ENCODE measurements at places on chromosomes 6 and 20.
A peak's percentile ranks its signal among the peaks of the same experiment; 100 is the strongest.

GRCh38 chr20:32537657-32538525 is 47.2 kb downstream of the NOL4L start:
- DNase-seq, result no peak

GRCh38 chr6:87341158-87341557 is 3.5 kb upstream of the C6orf163 start:
- no peak for DNase-seq

- peak; percentile 36 for DNase-seq
These were observed 13.5 kb upstream of the DACT2 start for GRCh38 chr6:168333039-168333438.

GRCh38 chr20:63095718-63096654 is 89.2 kb upstream of the BHLHE23 start:
- DNase-seq, result no peak

DNA sequence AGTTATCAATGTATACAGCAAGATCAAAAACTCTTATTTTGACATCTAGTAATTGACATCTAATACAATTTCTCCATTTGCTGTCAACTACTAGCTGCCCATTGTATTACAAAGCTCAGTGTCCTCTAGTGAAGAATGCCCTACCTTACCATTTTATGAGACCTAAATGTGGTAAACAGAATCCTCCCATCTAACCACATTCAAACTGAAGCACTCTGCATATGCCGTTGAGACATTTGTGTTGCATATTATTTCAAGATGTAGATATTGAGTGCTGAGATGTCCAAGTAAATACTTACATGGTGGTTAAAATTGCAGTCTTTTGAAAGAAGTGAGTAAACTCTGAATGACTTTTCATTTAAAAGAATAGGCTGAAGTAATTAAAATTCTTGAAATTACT is 597 bp upstream of the GLYATL3 start:
- DNase-seq, result no peak

DNA sequence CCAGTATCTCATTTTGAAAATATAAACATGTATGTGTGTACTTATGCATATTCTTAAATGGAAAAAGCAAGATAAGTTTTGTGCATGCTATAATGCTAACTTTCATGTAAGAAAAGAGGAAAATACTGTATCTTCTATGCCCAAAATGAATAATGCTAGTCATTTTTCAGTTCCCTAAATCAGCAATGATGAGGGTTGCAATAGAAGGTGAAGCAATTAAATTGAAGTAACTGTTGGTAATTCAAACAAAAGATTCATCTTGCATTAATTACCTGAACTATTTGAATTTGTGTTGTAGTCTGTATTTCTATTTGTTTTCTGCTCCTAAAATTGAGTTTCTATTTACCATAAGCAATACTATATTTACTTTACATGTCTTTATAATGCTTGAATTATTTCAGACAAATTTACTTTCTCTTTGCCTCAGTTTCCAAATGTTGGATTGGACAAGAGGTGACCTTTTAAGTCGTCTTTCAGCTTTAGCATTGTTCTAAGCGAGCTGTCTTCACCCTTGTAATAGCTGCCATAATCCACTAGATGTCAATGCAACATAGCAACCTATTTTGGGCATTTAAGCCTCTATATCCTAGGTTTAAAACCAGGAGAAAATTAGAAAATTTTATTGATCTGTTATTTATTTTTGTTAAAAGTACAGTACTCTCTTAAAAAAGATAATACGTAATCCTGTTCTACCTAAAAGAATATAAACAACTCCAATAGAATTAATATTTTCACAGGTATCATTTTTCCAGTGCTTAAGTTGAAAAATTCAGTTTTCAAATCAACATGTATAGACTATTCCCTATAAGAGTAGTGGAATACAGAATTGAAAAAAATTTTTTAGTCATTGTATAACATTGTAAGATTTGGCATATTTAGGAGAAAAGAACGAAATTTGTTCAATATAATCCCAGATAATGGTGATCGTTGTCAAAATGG is 52.3 kb upstream of the IFNGR1 start:
- peak; percentile 66 for DNase-seq

DNA sequence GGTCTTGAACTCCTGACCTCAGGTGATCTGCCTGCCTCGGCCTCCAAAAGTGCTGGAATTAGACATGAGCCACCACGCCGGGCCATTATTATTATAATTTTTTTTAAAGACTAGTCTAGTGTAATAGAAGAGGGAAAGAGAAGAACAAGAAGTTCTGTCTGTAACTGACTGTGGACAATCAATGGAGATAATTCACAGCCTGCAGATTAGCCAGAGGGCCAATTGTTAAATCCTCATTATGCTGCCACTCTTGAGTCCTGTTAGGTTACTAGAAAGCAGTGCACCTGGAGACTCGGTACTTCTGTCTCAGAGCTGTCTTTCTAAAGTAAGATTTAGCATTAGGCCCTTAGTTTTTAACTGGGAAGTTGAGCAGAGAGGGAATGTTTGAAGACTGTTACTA is 37.5 kb downstream of the CARMIL1 start:
- no peak for DNase-seq

DNA sequence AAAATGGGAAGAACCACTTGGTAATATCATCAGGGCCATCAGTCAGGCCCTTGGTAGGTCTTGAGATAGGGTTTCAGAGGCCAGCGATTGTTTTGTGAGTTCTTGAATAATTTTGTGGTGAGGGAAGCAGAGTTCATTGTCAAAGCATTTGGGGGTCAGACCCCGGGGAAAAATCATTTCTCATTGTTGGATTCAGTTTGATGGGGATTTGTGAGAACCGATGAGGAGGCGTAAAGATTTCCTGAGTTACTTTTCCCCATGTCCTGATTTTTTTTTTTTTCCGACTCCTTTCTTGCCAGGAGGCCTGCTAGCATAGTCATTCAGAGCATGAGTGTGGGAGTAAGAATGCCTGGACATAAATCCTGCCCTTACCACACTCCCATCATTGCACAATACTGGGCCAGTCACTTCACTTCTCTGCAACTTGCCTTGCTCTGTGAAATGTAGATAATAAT is 60.3 kb downstream of the TSHZ2 start:
- no peak for DNase-seq

DNA sequence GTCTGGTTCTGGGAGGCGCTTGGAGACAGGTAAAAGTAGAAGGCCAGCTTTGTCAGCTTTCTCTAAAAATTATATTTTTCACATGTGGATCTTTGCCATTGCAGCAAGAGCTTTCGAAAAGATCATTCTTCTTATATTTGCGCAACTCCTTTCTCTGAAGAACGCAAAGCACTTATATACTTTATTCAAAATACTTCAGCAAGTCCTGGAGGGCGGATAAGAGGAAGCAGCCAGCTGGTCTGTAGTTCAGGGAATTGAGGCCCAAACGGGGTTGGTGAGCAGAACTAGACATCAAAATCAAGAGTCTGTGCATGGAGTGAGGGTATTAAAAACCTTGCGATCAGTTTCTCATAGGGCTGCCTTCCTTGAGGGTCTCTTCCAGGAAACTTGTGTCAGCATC is 182.3 kb downstream of the DTNBP1 start:
- DNase-seq, result no peak

DNA sequence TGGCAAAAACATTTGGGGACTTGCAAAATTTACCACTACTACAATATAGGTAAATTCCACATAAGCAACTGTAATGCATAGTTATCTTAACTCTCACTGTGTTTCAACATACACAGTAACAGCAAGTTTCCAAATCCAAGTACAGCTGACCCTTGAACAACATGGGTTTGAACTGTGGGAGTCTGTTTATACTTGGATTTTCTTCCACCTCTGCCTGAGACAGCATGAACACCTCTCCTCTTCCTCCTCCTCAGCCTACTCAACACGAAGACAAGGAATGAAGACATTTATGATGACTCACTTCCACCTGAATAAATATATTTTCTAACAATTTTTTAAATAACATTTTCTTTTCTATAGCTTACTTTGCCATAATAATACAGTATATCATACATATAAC is 25.6 kb downstream of the MAN1A1 start:
- DNase-seq, result no peak

DNA sequence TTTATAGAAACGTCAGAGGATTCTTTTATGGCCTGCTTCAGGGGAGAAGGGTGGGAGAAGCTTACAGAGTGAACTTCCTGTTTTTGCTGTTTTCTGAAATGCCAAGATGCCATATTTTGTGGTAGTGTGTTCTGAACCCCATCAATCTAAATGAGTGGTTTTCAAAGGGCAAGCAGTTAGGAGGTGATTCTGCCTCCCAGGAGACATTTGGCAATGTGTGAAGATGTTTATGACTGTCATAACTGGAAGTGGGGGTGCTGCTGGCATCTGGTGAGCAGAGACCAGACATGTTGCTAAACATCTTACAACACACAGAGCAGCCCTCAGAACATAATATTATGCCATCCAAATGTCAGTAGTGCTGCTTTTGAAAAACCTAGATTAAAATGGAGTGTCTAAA is 6.0 kb upstream of the PRL start:
- DNase-seq, result no peak

GRCh38 chr6:52663936-52664185 is 7.1 kb upstream of the TMEM14A start:
- DNase-seq, result no peak

- DNase-seq, result no peak
These were observed 70.4 kb downstream of the SYCP2 start for GRCh38 chr20:59863058-59863457.

DNA sequence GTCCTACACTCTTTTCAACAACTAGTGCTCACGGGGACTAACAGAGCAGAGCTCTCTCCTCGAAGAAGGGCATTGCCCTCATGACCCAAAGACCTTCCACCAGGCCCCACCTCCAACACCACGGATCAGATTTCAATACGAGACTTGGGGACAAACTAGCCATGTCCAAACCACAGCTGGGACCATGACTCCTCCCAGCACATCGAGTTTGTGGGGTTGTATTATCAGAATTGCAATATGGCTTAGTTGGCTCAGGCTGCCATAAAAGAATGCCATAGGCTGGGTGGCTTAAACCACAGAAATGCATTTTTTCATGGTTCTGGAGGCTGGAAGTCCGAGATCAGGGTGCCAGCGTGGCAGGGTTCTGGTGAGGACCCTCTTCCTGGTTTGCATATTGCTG is 189.7 kb upstream of the PMEPA1 start:
- DNase-seq, result no peak

DNA sequence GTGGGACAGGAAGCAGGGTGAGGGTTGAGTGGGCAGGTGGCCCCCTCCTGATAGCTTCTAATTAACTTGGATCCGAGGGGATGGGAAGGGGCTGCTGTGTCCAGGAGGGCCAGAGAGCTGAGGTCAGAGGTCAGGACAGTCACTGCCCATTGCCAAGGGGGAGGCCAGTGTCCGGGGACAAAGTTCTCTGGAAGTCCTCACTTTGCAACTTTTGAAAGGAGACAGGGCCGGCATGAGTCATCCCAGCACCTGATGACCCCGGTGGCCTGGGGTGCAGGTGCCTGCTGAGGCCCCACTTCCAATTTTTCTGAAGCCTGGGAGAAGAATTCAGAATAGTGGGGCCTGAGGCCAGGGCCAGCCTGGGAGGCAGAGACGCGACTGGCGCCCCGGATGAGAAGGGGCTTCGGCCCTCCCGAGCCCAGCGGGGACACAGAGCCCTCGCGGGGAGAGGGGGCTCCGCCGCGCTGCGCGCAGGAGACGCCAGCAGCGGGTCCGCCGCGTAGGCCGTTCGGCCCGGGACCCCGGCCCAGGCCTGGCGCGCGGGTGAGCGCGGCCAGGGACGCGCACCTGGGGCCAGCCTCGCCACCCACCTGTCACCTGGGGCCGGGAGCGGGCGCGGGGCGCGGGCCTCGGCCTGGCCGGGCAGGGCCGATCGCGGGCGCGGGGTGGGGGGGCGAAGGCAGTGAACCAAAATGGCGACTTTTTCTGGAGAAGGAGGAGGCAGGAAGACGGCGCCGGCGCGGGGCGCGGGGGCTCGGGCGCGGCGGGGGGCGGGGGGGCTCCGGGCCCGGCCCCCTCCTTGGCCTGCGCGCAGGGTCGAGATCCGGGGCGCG is 586 bp downstream of the ZNF512B start:
- DNase-seq, result no peak

DNA sequence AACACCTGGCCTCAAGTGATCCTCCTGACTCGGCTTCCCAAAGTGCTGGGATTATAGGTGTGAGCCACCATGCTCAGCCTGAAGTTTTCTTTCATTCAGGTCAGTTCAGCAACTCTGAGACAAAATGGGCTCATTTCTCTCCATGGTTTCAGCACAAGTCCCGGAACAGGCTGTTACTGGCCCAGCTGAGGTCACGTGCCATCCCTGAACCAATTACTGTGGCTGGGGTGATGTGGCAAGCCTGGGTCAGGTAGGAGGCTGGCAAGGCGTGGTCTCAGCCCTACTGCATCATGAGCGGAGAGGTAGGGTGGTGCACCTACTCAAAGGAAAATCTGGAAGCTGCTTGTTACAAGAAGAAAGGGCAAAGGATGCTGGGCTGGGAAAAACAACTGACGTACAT is 326.4 kb downstream of the KIF16B start:
- no peak for DNase-seq

DNA sequence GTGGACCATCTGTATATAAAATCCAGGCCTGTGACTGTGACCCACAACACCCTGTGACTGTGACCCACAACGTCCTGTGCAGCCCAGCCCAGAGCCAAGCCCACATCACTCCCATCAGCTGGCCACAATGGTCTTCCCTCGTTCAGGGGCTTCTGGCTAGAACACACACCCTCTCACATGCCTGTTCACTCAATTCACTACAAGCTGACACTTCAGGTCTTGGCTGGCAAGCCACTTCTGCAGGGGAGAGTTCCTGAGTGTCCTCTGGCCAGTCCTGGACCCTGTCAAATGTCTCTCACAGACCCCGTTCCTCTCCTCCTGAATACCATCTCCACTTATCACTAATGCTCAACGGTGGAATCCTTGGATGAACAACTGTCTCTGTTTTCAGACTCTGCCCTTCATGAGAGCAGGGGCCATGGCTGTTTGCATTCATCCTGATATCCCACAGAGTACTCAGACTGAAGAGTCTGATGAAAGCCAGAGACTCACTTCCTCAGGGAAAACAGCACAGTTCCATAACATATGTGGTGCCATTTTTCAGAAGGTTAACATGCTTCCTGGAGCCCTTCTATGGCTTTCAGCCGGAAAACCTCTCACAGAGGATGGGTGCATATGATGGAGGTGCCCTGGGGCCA is 56.0 kb downstream of the MYH7B start:
- DNase-seq, result no peak

DNA sequence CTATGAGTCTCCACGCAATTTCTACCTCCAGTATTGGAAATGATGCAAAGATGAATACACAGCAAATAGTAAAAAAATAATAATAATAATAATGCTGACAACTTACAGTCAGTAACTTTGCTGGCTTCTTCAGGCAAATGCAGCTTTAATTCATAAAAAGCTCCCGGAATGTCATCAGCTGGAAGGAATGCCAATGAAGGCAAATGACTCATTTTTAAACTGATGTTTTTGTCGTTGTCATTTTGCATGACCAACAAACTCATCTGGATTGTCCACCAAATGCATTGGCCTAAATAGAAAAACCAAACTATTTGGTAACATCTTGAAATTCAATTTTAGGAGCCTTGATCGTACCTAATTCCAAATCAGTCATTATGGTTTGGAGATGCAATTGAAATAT is 217.1 kb downstream of the ALDH8A1 start:
- no peak for DNase-seq

DNA sequence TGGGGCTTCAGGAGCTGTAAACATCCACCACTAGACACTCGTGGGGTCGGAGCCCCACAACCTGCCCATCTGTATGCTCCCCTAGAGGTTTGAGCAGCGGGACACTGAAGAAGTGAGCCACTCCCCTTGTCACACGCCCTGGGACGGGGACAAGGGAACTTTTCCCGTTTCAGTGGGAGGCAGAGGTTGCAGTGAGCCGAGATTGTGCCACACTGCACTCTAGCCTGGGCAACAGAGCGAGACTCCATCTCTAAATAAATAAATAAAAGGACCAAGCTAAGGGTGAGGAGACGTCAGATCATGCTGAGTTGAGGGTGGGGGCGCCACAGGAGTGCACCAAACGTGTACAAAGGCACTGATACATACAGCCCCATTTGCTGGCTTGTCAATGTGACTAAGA is 8.4 kb downstream of the ZCCHC3 start:
- no peak for DNase-seq
